ENCODE measurements at places on chromosomes 5 and 9.
A peak's percentile ranks its signal among the peaks of the same experiment; 100 is the strongest.

GRCh38 chr5:107464876-107465275 is 205.9 kb downstream of the EFNA5 start:
- no peak for DNase-seq
- peak overlapping the region; percentile 72 for H3K27ac ChIP-seq
- no peaks in the 10 kb centered on the region for H3K27me3 ChIP-seq

DNA sequence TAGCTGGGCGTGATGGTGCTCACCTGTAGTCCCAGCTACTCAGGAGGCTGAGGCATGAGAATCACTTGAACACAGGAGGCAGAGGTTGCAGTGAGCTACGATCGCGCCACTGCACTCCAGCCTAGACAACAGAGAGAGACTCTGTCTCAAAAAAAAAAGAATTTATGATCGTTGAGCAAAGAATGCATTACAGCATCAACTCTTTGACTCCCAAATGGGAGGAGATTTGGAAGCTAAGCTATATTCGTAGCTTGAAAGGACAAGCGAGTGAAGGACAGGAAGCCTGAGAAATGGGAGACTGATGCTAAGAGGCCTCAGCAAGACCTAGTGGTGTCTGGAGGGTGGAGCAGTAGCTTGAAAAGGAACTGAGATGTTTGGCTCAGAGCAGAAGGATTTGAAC is 10.3 kb upstream of the CCIN start:
- no peak overlapping the region for H3K4me3 ChIP-seq
- peaks cover 35% of the 10 kb centered on the region for H3K4me1 ChIP-seq
- peaks cover 16% of the 10 kb centered on the region for H3K36me3 ChIP-seq
- no peak overlapping the region for H3K27ac ChIP-seq

DNA sequence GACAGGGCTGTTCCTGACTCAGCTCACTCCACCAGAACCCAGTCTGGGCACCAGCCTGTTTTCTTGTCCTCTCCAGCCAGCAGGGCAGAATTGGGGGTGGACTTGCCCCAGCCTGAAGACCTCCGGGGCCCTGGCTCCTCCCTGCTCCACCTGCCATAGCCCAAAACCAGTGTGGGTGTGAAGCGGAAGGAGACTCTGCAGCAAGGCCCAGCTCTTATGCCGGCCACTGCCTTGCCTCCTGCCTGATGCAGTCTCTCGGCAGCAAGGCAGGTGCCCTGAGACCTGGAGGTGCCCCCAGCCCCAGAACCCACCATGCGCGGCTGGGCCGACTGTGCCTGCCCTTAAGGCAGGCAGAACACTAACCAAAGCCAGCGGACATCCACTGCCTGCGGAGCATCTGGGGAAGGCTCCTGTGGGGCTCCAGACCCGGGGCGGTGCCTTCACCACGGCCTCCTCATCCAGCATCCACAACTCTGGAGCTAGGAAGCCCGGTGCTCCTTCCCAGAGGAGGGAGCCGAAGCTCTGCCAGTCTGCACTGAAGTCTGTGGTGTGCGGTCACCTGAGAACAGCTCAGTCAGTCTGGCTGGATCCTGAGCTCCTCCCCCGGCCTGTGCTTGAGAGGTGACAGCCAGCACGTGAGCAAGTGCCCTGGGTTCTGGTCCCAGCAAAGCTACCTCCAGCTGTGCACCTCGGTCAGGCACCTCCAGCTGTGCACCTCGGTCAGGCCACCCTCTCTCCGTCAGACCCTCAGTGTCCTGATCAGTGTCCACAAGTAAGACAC is 116.7 kb downstream of the ADAMTS2 start:
- peaks cover 18% of the 10 kb centered on the region for H3K36me3 ChIP-seq
- no peak overlapping the region for H3K27ac ChIP-seq
- peaks cover 31% of the 10 kb centered on the region for H3K4me1 ChIP-seq
- no peak overlapping the region for H3K4me3 ChIP-seq
- no peaks in the 10 kb centered on the region for H3K27me3 ChIP-seq
- peak; percentile 34 for DNase-seq

- no peaks in the 10 kb centered on the region for H3K4me1 ChIP-seq
- H3K4me3 ChIP-seq = no peak overlapping the region
- H3K27ac ChIP-seq = no peak overlapping the region
- peaks cover 4% of the 10 kb centered on the region for H3K36me3 ChIP-seq
- no peak for DNase-seq
- H3K27me3 ChIP-seq = no peaks in the 10 kb centered on the region
These were observed 47.5 kb downstream of the STX17 start for GRCh38 chr9:99953861-99954507.

DNA sequence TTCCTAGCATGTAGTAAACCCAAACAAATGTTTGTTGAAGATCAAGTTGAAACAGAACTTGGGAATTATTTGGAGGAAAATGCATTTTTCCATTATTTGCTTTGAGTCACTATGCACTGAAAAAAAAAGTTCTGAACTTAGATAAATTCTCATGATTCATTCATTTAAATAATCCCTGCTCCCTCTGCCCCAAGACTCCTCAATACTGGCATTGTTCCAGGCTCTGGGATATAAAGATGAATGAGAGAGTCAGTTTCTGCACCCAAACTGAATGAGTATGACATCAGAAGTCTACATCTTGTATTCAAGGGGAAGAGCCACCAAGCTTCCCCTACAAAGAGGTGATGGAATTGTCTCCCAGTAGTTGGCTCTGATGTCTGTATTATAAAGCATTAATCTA is 123.9 kb downstream of the SEC61B start:
- H3K4me1 ChIP-seq = no peaks in the 10 kb centered on the region
- H3K27ac ChIP-seq = no peak overlapping the region
- no peak overlapping the region for H3K4me3 ChIP-seq
- no peaks in the 10 kb centered on the region for H3K36me3 ChIP-seq

DNA sequence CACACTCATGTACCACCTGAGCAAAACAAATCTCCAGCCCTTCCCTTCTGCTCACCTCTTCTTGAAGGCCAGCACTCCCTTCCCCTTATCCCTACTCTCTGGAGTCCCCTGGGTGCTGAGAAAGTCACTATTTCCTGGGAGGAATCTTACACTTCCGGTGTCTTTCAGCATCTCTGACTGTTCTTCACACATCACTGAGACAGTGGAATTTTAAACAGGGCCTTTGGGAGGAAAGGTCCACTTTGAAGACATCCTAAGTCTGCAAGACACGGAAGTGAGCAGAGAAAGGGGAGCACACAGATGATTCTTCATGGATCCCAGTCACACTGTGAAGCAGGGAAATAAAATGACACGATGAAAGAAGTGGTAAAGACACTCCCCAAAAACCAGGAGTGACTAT is 25.6 kb downstream of the FRMD3 start:
- H3K27ac ChIP-seq = no peak overlapping the region
- DNase-seq = no peak
- H3K27me3 ChIP-seq = peaks cover under 1% of the 10 kb centered on the region
- no peaks in the 10 kb centered on the region for H3K36me3 ChIP-seq

- H3K27ac ChIP-seq = peak overlapping the region; percentile 65
- DNase-seq = no peak
- peaks cover 7% of the 10 kb centered on the region for H3K36me3 ChIP-seq
- H3K4me1 ChIP-seq = peaks cover 7% of the 10 kb centered on the region
These were observed 12.7 kb upstream of the THG1L start for GRCh38 chr5:157718519-157718918.

DNA sequence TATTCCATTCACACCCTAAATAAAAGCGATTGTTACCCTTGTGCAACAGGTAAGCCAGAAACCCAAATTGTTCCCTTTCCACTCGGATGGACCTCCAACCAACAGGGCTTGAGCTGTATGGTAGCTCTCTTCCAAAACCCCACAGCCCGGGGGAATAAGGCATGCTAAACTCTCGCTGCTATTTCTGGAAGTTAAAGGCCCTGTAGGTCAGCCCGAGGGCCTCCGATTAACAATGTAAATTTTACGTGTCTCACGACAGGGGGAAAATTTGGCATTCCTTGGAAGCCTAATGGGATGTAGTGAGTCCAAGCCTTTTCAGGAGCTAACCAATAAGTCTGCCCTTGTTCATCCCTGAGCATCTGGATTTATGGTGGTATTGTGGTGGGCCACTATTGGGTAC is 26.0 kb downstream of the CNOT8 start:
- H3K36me3 ChIP-seq = peaks cover 76% of the 10 kb centered on the region
- DNase-seq = peak; percentile 25
- H3K4me3 ChIP-seq = no peak overlapping the region
- peaks cover 7% of the 10 kb centered on the region for H3K4me1 ChIP-seq

GRCh38 chr5:160382346-160382745 is 11.9 kb upstream of the C1QTNF2 start:
- peaks cover 8% of the 10 kb centered on the region for H3K4me1 ChIP-seq
- DNase-seq = no peak
- peaks cover 3% of the 10 kb centered on the region for H3K27me3 ChIP-seq
- no peaks in the 10 kb centered on the region for H3K36me3 ChIP-seq
- H3K27ac ChIP-seq = no peak overlapping the region
- H3K4me3 ChIP-seq = no peak overlapping the region

DNA sequence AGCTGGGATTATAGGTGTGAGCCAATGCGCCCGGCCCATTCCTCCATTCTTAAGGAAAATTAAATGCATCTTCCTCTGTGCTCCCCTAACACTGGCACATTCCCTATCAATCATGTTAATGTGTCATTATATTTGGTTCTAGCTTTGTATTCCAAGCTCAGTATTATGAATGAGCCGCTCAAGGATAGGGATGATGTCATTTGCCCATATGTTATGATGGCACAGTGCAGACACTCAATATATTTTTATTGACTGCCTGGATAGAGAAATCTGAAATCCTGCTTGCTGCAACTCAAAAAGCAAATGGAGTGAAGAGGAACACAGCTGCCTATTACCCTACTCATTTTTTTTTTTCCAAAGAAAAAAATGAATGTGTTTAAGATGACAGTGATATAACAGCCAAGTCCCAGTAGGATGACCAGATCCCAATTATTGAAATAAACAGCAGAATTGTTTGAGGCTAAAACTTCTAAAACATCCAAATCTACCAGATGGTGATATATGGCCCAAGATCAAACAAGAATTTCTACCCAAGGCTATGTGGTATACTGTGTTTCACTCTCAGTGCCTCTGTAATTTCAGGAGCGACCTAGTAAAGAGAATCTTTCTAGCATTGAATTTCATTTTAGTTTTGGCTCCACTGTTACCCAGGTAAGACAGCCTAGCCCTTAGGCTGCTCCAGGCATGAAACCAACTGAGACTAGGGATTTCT is 16.3 kb downstream of the SUSD1 start:
- no peak overlapping the region for H3K4me3 ChIP-seq
- no peak overlapping the region for H3K27ac ChIP-seq
- H3K27me3 ChIP-seq = no peaks in the 10 kb centered on the region
- H3K4me1 ChIP-seq = no peaks in the 10 kb centered on the region
- DNase-seq = no peak
- H3K36me3 ChIP-seq = no peaks in the 10 kb centered on the region

DNA sequence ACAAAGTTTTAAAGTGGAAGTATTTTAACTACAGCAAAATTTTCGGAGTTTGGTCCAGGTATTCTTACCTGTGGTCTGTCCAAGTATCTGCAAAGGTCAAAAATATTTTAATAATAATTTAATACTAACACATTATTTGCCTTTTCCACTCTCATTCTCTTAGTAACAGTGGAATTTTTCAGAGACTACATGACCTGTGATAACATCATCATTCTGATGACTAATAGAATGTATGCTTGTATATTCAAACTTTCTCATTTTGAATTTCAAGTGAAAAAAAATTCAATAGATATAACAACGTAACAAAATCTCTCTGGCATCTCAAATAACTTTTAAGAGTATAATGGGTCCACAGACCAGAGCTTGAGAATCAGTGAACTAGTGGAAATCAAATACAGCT is 78.3 kb downstream of the FBXL17 start:
- DNase-seq = no peak
- no peaks in the 10 kb centered on the region for H3K36me3 ChIP-seq
- H3K27ac ChIP-seq = no peak overlapping the region
- no peaks in the 10 kb centered on the region for H3K4me1 ChIP-seq
- no peak overlapping the region for H3K4me3 ChIP-seq

DNA sequence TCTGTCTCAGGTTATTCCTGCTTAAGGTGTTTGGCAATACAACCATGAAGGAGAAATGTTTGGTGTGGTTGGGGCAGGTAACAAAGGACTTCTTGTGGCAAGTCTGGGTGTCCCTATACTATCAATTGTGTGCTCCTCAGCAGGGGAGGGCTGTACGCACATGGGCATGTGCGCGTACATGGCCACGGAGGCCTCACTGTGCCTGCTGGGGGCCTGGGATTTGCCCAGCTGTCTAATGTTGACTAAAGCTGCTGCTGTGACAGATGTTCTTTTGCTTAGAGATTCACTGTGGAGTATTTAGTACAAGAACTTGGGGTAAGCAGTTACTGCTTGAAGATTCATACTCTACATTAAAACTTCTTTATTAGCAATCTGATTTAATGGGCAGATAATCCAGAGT is 97.5 kb downstream of the HSPA4 start:
- H3K4me3 ChIP-seq = no peak overlapping the region
- no peak for DNase-seq

- H3K27me3 ChIP-seq = no peaks in the 10 kb centered on the region
- H3K36me3 ChIP-seq = no peaks in the 10 kb centered on the region
- no peak overlapping the region for H3K27ac ChIP-seq
- DNase-seq = no peak
- H3K4me3 ChIP-seq = no peak overlapping the region
These were observed 161.7 kb downstream of the GLIS3 start for GRCh38 chr9:4138180-4138579.
